ENCODE measurements at places on chromosomes 7 and 10.

- DNase-seq, result no peak
Observed at GRCh38 chr10:5531558-5532306, 7.0 kb downstream of the CALML3 start.

- no peak for DNase-seq
Observed at GRCh38 chr10:110694820-110695538, 50.8 kb downstream of the RBM20 start.

DNA sequence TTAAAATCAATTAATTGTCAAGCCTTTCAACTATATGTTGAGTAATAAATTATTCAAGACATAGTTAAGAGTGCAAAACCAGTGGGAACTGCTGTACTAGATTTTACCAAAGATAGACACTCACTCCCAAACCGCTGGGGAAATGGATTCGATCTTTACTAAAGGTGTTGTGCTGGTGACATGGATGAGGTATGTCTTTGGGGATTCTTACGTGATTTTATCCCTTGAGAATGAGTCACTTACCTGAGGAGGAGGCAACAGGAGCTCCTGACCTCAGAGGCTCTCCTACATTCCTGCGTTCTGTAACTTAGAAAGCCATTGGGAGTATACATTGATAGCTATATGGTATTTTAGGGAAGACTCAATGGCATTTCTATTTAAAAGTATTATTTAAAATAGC, 165.5 kb downstream of the PKD1L1 start:
- no peak for DNase-seq

DNA sequence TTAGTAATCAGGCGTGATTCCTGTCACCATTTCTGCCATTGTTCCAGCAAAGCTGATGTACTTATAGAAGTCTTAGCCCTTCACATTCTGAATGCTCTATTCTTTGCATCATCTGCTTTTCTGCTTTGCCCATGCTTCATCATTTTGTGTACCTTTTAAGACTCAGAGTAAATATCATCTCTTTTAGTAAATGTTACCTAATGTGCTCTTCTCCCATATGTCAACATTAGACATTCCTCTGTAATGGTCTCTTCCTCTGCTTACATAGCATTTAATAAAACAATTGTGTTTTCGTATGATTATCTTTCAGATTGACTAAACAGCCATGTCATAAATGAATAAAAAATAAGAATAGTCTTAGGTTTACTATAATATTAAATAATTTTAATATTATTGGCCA, 719.6 kb upstream of the GRM3 start:
- no peak for DNase-seq

- no peak for DNase-seq
Observed at GRCh38 chr7:41984888-41985287, 252.1 kb downstream of the GLI3 start.

DNA sequence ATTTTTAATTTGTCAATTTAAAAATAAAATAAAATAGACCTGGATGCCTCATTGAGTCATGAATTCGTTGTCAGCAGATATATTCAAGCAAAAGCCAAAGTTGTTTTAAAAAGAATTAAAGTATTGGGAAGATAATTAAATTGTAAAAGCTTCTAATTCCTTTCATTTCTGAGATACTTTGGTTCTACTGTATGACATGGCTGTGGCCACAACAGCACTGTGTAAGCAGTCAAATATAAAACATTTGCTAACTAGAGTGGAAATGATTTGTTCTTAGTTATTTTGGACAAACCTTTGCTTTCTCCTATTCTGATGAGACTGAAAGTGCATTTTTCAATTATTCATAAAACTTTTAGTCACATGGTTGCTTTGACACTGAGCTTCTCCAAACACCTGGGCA, 143.6 kb upstream of the FAM13C start:
- DNase-seq, result no peak

DNA sequence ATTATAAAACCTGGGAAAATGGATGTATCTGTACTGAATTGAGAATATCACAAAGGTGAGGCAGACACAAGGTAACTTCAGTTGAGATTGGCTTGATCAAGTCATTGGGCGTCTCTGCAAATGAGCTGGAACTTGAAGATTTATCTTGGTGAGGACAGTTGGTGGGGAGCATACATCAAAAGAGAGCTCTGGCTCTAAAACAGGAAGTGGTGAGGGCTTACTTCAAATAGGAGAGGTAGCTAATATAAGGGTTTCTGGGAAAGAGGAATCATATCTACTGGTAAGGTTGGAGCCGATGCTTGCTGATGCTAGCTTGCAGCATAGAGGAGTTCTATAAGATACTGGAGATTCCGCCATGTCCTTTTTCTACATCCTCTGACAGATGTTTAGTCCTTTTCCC, 39.9 kb upstream of the FGL2 start:
- no peak for DNase-seq

GRCh38 chr7:112995059-112995824, 91.4 kb downstream of the GPR85 start:
- DNase-seq, result peak; percentile 23

DNA sequence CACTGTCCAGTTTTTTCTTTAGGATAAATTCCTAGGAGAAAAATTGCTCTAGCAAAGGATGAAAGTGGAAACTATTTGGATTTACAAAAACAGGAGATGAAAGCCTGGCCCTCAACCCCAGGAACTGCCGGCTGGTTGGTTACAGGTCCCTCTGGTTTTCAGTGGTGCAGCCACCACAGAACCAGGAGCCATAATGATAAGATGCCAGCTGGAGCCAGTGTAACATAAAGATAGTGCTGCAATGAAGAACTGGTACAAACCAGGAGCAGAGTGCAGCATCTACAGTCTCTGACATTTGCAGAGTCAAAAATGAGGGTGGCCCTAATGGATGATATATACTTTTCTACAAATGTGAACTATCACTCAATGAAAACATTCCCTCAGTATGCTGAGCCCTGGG, 20.4 kb upstream of the NUP42 start:
- DNase-seq, result no peak

DNA sequence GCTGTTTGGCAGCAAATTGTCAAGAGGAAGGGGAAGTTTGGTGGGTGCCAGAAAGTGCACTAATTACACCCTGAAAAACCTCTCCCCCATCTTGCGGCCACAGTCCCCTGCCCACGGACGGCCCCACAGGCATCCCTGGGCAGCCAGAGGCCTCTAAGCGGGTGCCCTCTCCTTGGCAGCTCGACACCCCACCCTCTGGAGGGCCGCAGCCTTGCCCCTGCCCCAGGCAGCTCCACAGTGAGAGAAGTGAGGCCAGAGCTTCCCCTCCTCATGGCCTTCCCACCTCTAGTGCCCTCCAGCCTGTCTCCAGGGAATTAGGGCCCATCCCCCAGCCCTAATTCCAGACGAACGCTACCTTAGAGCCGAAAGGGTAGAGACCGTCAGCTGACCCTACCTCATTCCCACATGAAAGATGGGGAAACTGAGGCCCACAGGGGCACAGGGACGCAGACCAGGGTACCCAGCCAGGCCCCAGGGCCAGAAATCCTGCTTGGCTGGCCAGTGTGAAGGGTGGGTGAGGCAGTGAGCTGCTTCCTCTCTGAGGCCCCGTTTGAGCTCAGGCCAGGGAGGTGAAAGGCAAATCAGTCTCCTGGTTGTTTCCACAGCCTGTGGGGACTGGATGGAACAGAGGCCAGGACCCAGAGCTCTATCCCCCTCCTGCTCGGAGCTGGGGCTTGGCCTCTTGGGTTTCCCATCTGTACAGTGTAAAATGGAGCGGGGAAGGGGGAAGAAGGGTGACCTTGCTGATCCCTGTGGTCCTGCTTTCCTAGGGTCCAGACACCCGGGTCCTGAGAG, 10.0 kb downstream of the ZCCHC24 start:
- DNase-seq, result no peak

GRCh38 chr7:157111311-157111710, 27.4 kb upstream of the UBE3C start:
- DNase-seq, result no peak

GRCh38 chr10:68562661-68563570, 2.8 kb downstream of the TET1 start:
- DNase-seq, result no peak

- no peak for DNase-seq
Observed at GRCh38 chr7:14430926-14431325, 441.5 kb upstream of the ETV1 start.

GRCh38 chr10:30737931-30738391, 108.4 kb upstream of the LYZL2 start:
- DNase-seq, result no peak

DNA sequence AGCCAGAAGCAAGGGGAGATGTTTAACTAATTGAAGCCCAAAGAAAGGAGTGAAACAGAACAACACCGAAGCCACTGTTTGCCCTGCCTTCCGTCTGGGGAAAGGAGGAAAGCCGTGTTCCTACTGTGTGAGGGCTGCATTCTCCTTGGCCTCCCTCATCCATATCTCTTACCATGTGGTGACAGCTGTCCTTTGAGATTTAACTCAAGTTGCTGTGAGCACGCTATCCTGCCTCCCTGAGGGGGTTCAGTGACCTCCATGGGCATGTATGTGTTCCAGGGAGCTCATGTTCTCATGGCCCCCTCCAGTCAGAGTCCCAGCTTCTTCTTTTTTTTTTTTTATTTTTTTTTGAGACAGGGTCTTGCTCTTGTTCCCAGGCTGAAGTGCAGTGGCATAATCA, 26.2 kb upstream of the CRHR2 start:
- DNase-seq, result no peak

DNA sequence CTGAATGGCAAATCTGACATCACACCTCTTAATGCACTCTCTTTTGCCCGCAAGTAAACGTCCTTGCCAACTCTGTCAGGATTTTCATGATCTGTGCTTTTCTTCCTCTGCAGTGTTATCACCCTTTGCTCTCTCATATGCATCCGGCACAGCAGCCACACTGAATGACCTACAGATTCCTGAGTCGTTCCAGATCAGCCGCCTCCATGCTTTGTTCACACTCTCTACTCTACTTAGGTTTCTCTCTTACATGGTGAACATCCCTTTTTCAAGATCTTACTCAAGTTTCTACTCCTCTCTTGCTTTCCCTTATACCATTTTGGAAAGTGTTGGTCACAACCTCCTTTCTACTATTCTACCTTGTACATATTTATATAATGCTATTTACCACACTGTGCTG, 127.7 kb upstream of the AOAH start:
- DNase-seq, result no peak

DNA sequence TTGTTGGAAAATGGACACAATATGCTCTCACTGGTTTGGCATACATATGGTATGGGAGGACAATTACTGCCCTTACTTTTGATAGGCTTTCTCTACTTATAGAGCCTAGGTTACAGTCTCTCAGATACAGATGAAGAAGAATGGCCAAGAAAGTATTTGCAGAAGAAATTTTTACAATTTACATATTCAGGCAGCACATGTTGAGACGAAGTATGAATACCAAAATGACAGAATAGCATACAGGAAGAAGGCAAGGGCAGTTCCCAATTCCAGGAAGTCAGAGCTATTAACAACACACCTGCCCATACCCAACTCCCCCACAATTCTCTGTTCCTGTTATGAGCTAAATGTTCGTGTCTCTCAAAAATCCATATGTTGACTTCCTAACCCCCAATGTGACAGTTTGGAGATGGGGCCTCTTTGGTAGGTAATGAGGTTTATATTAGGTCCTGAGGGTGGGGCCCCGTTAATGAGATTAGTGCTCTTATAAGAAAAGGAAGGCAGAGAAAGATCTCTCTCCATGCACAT, 67.8 kb downstream of the DOCK4 start:
- no peak for DNase-seq

GRCh38 chr7:73738220-73738611, 386 bp downstream of the ABHD11 start:
- no peak for DNase-seq

DNA sequence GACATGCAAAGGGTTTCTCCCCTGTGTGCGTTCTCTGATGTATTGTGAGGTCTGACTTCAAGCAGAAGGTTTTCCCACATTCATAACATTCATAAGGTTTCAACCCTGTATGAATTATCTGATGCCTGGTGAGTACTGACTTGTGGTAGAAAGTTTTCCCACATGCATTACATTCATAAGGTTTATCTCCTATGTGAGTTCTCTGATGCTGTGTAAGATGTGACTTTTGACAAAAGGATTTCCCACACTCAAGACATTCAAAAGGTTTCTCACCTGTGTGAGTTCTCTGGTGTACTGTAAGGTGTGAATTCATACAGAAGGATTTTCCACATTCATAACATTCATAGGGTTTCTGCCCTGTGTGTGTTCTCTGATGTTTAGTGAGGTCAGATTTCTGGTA, 45.1 kb downstream of the ZNF33B start:
- DNase-seq, result no peak

- no peak for DNase-seq
Observed at GRCh38 chr7:106450716-106451115, 165.9 kb upstream of the NAMPT start.

GRCh38 chr7:12257582-12257981, 46.5 kb downstream of the TMEM106B start:
- DNase-seq, result no peak

GRCh38 chr7:150787321-150788281, 12.6 kb downstream of the TMEM176B start:
- no peak for DNase-seq

DNA sequence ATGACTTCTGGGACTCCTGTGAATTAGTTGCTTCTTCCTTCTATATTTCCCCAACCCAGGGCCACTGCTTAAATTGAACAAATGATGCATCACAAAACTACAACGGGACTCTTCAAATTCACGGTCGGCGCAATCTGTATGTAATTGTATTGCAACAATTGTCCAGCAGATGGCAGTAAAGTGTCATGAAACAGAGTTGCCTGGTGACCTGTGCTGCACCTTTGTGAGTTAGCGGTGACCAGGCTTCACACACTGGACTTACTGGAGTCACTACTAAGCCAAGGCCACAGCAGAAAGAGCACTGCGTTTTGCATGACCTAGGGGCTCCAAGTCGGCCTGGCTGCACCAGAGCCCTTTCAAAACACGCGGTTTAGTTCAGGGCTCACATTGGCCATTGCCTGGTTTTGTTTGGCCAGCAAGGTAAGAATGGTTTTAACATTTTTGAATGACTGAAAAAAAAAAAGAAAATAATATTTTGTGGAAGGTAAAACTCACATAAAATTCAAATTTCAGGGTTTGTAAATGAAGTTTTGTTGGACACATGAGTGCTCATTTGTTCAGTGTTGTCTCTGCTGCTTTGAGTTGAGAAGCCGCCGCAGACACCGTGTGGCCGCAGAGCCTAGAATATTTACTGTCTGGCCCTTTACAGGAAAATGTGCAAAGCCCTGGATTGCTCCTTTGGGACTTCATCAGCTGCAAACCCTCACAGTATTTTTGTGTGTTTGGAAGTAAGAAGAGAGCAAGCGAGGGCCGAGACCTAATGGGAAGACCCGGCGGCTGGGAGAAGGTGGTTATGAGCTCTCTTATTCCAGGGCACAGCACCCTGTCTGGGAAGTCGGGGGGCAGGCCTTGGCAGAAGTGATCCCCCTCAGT, 23.2 kb upstream of the ZNF32 start:
- peak; percentile 59 for DNase-seq
